ENCODE measurements at places on chromosomes 3 and 15.

DNA sequence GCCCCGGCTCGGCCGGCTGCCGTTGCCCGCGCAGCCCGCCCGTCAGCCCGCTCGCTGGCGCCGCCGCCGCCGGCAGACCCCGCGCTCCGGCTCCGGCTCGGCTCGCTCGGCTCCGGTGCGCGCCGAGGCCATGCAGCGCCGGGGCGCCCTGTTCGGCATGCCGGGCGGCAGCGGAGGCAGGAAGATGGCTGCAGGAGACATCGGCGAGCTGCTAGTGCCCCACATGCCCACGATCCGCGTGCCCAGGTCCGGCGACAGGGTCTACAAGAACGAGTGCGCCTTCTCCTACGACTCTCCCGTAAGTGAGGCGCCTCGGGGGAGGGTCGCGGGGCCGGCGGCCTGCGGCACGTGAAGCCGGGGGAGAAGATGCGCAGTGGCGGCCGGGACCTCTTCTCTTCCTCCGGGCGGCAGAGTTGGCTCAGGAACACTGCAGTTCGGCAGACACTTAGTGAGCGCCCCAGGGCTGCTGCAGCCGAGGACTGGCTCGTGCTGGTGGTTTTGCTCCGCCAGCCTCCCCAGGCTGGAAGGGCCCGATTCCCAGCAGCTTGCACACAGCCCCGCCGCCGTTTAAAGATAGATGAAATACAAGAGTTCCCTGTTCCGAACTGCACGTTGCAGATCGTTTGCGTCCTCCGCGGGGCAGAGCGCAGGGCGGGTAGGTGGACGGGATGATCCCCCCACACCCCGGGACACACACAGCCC lies 407 bp downstream of the USP13 start:
- no peak for DNase-seq

DNA sequence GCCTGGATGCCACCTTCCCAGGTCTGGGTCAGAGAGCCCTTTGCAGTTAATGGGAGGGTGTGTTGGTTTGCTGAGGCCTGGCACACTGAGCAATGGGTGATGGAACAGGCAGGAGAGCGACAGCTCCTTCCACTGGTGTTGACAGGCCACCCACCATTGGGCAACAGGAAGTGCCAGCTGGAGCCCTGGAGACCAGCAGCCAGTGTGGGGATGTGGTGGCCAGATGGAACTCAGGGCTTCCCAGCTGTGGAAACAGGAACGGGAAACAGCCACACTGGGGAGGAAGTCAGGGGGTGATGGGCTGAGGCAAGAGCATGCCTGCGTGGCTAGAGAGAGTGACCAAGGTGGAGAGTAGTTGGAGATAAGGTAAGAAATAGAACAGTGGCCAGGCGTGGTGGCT lies 9.3 kb downstream of the PSTPIP1 start:
- DNase-seq = no peak

GRCh38 chr3:71784914-71785531 lies at the start of gene PROK2:
PROK2 (minus strand) TSS chr3:71785148; CDS start chr3:71785052, 96 bp downstream.
- DNase-seq = no peak

GRCh38 chr15:38253351-38253781 lies 730 bp downstream of the SPRED1 start:
- DNase-seq = no peak

- no peak for DNase-seq
These were observed 42.9 kb downstream of the PCSK6 start for GRCh38 chr15:101446518-101447167.

DNA sequence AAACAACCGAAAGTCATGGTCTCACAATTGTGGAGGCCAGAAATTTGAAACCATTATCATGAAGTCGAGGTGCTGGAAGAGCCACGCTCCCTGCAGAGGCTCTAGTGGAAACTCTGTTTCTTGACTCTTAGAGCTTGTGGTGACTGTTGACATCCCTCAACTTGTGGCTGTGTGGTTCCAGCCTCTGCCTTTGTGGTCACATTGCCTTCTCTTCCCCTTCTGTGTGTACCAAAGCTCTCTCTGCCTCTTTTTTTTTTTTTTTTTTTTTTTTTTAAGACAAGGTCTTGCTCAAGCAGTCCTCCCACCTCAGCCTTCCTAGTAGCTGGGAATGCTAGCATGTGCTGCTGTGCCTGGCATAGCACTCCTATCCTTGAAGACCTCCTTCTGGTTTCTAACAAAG lies 48.7 kb upstream of the CRTC3 start:
- no peak for DNase-seq

DNA sequence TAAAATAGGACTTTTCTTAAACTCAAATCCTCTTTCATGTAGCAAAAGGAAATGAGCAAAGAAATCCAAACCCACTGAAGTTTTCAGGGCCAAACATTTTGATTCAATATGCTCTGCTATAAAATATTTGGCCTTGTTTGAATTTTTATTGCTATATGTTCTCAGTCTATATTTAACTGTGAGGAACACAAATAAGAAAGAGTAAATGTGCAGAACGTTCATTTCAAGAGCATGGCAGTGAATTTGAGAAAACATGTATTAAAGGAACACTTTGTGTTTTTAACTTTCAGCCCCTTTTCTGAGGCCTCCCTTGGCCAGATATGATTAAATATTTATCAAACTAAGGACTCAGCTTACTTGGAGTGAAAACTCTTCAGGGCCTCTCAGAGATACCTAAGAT lies 124.7 kb upstream of the CCNL1 start:
- no peak for DNase-seq
